Chondrocyte (in vitro differentiated cells): ENCODE measurements at places on chromosomes 13 and 19. TPM values are rescaled to one million over a fixed set of nuclear protein-coding genes. Genes with fewer than 3 reads are reported as not detected.
A peak's percentile ranks its signal among the peaks of the same experiment; 100 is the strongest.

GTF3A gene
- total RNA-seq: 73.3 to 87.8 TPM (median 74.7 TPM) in 3 replicates

DNA sequence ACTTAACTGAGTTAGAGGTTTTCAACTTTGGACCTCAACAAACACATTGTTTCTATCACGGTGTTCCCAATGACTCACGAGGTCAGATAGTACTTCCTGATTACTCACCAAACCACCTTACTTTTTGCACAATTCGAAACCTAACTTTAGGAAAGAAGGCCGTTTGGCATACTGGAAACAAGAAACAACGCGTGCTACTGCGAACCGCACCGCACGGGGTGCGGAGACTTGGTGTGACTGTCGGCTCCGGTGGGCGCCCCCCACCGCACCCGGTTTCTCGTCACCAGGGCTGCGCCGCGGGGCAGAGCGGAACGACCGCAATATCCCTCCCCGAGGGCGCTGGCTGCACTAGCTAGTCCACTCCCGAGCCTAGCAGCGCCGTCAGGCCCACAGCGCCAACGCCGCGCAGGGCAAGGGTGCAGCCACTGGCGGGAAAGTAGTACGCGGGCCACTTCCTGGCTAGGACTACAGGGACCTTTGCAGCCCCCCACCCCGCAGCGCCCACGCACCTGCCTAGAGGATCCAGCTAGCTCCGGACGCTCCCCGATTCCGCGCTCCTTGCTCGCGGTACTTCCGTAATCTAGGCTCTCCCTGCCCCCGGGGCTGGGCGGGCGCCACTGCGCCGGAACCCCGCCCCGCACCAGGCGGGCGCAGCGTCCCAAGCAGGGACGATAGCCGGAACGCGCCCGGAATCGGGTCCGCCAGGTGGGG is at the start of gene PARP4:
Gene PARP4, minus strand, starts transcription at position 582 of the 711 bp plus-strand sequence. CDS start 9,002 bp downstream, outside the sequence.
- peaks cover 1% of the 10 kb centered on the region for H3K36me3 ChIP-seq
- H3K27me3 ChIP-seq: no peaks in the 10 kb centered on the region
- H3K4me1 ChIP-seq: peaks cover 22% of the 10 kb centered on the region
- H3K27ac ChIP-seq: peak within 1 kb of the TSS; percentile 97

- no peaks in the 10 kb centered on the region for H3K4me1 ChIP-seq
- H3K4me3 ChIP-seq: no peak overlapping the region
- DNase-seq: no peak
- H3K27ac ChIP-seq: no peak overlapping the region
Measured at GRCh38 chr13:35530581-35530980, 54.1 kb upstream of the MAB21L1 start.

DNA sequence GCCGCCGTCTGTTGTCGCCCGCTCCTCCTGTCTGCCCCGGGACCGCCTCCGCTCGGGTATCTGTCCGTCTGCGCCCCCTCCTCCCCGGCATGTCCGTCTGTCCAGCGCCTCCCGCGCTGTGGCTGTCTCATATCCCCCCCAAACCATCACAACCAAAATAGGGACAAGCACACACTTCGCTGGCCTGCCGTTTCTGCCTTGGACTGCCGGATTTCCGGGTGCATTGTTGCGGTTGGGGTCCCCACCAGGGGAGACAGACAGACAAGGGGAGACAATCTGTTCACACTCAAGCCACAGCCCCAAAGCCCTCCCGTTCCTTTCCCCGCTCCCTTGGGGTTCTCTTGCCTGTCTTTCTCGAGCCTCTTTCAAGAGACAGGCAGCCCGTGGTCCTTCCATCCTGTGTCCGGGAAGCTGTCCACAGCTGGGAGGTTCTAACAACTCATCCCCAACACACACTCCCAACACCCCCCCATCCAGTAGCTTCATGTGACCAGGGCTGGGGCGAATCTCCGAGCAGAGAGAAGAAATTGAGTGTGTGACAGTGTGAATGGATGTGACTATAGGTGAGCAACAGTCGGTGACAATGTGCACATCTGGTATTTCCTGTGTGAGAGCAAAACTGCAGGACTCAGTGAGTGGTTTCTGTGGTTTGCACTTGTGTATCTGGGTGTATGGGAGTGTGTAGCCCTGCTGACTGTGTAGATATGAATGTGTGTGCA is 16.5 kb upstream of the FOSB start:
- peak overlapping the region; percentile 97 for H3K27ac ChIP-seq
- peaks cover 55% of the 10 kb centered on the region for H3K4me1 ChIP-seq
- no peaks in the 10 kb centered on the region for H3K36me3 ChIP-seq
